ENCODE measurements at places on chromosomes 11 and 22.

GRCh38 chr11:127118811-127119210 lies 118.2 kb upstream of the KIRREL3 start:
- DNase-seq, result no peak

GRCh38 chr11:7485186-7486097 lies at the start of gene OLFML1:
TSS of gene OLFML1 (plus strand) at chr11:7485506. CDS start at chr11:7485876, 370 bp downstream.
- no peak for DNase-seq

DNA sequence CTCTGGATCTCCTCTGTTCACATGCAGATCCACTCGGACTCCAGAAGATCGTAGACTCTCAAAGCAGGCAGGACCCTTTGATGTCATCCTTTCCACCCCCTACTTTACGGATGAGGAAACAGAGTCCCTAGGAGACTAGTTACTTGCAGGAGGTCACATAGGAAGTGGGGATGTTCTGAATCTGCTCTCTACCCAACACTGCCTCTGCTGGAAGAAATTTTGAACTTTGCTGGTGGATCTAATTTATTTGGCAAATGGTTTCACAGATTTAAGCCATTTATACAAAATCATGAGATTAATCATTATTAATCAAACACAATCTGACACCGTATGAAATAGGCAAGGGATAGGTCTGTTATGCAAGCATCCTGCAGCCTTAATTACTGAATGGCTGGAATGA lies 55.0 kb upstream of the USP47 start:
- no peak for DNase-seq

DNA sequence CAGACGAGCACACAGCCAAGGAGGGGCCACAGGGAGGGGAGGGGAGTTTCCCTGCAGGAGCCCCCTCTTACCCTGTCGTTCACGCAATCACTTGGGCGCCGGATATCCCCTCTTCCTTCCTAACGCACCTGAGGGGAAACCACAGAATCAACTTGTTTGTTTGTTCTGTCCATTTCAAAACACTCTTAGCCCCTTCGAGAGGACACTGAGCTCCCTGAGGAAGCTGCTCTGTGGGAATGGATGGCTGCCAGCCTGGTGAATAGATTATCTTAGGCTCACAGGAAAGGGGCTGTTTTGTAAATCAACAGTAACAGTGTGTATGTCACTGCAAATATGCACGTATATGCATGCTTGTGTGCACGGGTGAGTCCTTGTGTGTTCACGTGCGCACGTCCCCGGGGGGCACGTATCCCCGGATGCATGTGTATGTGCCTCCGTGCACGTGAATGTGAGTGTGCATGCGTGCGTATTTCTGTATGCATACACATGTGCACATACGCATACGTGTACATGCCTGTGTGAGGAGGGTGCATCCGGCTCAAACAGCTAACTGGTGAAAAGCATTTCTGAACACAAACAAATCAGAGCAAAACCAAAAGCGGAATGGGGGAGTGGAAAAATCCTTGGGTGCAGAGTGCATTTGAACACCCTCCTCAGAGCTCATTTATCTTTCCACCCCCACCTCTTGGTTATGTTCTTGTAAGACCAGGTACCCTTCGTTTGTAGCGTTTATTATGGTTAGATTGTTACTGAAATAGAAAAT lies 7.2 kb downstream of the ARSA start:
- peak; percentile 13 for DNase-seq

- no peak for DNase-seq
These were observed 90.9 kb downstream of the MICAL2 start for GRCh38 chr11:12200991-12201985.

- DNase-seq, result no peak
These were observed 6.1 kb downstream of the MRPL11 start for GRCh38 chr11:66432597-66432996.

DNA sequence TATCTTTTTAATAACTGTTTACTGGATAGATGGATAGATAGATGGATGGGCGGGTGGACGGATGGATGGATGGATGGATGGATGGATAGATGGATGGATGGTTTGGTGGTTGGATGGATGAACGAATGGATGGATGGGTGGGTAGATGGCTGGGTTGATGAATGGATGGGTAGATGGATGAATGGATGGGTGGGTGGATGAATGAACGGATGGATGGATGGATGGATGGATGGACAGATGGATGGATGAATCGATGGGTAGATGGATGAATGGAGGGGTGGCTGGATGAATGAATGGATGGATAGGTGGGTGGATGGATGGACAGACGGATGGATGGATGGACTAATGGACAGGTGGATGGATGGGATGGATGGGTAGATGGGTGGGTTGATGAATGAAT lies 13.8 kb upstream of the SLC22A12 start:
- no peak for DNase-seq

GRCh38 chr11:1890856-1891830 lies 552 bp downstream of the PRR33 start:
- DNase-seq, result no peak

DNA sequence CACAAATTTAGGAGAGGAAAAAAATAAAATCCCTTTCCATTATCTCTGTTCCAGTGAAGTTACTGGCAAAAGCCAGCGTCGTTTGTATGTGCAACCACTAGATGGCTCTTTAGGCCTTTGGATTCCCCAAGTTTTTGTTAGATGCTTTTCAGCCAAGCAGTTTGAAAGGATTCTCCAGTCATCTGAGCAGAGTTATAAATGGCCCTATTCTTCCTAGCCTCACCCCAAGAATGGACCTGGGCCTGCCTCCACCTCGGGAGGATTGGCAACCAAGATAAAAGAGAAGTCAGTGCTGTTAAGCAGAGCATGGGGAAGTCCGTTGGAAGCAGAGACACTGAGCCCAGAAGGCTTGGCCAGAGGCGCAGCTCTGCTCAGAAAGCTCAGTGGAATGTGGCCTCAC lies 15.4 kb downstream of the FAM181B start:
- no peak for DNase-seq

- no peak for DNase-seq
These were observed 21.7 kb upstream of the HSPA8 start for GRCh38 chr11:123083623-123084029.

- DNase-seq, result no peak
These were observed 24.6 kb upstream of the TESMIN start for GRCh38 chr11:68775951-68776388.

- DNase-seq, result no peak
These were observed 78.2 kb downstream of the UVRAG start for GRCh38 chr11:75893251-75893650.

DNA sequence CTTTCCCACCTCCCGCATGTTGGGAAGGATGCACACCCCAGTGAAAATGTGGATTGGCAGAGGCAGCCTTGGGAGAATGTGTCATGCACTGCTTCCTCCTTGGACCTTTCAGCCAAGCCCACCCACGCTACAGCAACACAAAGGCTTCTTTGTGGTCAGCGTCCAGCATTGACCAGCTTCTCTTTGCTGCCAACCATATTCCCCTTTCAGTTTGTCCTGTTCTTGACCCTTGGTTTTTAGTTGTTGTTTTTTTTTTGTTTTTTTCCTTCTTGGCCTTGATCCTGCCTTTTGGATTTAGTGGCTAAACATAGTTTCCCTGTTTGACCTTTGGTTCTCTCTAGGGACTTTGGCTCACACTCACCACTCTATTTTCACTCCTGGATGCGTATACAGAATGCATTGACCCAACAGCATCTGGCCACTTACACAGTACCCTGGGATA lies 573.6 kb downstream of the INSC start:
- no peak for DNase-seq

GRCh38 chr22:39471381-39472141 lies 14.7 kb downstream of the MGAT3 start:
- no peak for DNase-seq

- DNase-seq, result no peak
These were observed 237.3 kb downstream of the ST3GAL4 start for GRCh38 chr11:126592496-126593410.

- no peak for DNase-seq
These were observed 7.7 kb downstream of the LHFPL7 start for GRCh38 chr22:24938741-24939341.

DNA sequence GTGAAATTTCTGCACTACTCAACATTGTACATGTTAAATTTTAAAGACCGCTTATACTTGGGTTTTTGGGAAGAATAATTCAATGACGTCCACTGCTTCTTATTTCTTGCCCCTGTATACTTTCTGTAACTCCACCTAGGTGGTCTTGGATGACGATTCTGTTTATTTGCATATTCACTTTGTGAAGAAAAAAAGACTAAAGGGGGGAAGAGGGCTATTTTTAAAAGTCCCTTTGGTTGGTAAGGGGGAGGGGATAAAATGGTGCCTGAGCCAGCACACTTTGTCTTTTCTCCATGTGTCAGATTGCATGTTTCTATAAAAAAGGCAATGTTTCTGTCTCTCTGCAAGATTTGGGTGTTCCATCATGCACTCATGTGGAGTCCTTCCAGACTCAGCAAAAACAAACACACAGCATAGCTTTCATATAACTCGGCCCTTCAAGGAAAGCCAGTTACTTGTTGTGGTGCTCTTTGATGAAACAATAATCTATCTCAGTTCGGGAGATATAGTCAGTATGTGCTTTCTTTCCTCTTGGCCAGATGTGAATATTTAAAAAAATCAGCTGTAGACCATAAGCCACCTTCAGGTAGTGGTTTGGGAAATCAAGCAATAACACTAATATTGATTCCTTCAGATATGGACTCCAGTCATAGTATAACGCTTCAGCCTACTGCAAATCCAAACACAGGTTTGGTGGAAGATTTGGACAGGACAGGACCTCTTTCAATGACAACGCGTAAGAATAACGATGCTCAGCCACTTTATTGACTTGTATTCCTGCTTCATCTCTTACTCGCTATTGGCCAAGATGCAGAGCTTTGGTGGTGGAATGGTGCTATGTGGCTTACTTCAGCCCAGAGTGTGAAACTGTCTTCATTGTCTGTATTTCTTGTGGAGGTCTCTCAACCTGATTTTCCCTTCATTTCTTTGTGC lies 68.8 kb downstream of the CD44 start:
- no peak for DNase-seq

DNA sequence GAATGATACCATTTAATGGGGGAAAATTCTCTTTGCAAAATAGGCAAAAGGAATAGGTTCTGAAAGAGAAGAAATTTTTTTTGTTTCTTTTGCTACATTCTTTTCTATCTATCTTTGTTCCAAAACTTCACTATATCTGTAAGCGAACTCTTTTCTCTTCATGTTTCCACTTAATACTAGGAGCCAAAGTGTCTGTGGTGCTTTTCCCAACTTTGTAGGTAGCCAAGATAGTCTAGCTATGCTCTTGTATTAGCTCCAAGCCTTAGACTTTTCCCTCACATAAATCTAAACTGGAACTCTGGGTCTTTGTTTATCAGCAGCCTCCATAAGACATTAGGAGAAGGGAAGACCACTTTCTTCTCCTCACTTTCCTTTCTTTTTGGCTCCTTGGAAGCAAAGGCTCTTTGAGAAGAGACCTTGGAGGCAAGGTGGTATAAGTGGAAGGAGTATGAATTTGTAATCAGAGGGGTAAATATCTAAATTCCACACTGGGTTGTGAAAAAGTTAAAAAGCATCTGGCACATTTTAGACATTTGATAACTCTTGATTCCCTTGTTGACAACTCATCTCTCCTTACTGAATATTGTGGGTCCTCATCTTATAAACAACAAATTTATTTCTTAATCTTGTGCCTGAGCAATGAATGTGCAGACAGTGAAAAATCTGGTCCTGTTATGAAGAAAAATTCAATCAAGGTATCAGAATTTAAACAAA lies 130.0 kb downstream of the EHF start:
- no peak for DNase-seq

DNA sequence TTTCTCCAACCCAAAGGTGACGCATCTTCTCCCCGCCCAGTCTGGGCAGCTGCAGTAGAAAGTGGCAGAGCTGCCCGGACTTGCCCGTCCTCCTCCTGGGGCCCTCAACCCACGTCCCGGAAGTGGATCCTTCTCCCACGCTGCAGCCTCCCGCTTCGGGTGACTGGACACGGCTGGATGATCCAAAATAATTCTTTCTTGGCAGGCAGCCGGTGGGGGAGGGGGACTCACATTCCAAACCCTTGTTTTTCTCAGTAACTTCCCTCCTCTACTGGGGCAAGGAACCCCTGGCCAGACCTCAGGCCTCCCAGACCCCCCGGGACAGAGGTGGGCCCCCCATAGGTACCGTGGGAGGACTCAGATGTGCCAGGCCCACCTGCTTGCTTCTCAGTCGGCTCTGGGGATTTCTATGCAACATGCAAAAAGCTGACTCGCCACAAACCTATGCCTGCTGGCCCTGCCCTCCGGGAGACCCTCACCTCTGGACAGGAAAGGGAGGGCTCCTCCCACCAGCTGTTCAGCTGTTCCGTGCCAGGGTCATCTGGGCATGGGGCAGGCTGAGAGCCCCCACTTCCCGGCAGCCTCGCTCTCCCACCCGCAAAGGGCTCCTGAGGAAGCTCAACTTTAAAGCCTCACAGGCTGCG lies 1.4 kb downstream of the PLXNB2 start:
- DNase-seq, result no peak

GRCh38 chr11:83162377-83162776 lies 5.4 kb downstream of the PCF11 start:
- no peak for DNase-seq

DNA sequence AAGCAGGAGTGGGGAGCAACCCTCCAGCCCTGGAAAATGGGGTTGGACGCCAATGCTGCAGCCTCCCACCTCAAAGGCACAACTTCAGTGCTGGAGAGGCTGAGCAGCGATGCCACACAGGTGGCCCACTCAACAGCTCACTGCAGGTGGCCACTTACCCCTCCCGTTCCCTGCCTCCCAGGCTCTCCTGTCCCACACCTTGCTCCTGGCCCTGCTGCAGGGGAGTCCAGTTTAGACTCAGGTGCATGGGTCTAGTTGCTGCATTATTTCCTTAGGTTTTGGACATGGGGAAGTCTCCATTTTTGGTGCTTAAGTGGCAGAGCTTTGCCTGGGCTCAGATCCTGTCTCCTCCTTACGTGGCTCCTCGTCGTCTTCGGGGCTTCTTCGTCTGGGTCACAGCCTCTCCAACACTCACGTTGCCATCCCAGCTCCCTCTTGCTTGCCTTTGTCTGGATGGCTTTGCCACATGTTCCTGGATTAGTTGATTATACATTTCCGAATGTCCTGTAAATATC lies 898.3 kb downstream of the BRD1 start:
- DNase-seq, result no peak

DNA sequence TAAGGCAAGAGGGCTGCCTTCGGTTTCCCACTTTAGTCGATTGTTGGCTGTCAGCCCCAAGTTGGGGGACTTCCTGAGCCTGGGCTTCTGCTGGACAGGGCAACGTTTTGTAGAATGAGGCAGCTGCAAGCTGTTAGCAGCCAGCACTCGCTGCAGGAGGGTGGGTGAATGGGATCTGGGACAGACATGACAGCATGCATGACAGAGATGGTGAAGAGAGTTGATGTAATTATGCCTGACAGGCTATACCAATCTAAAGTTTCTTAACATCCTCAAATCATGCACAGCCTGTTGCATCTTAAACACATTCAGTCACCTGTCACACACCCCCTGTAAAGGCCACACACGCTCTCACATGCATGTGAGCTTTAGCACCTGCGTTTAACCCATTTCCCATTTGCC lies 49.2 kb downstream of the CWC15 start:
- DNase-seq, result no peak

- DNase-seq, result no peak
These were observed 23.0 kb downstream of the RELT start for GRCh38 chr11:73399159-73399590.
